NCI-H460 (cell line): ENCODE measurements at places on chromosomes 7 and 10. TPM values are rescaled to one million over a fixed set of nuclear protein-coding genes. Genes with fewer than 3 reads are reported as not detected.

- no peak for DNase-seq
These were observed 59.3 kb downstream of the NUDCD3 start for GRCh38 chr7:44431091-44431608.

- no peak for DNase-seq
These were observed 167.3 kb downstream of the PPP1R3A start for GRCh38 chr7:113751547-113751946.

DNA sequence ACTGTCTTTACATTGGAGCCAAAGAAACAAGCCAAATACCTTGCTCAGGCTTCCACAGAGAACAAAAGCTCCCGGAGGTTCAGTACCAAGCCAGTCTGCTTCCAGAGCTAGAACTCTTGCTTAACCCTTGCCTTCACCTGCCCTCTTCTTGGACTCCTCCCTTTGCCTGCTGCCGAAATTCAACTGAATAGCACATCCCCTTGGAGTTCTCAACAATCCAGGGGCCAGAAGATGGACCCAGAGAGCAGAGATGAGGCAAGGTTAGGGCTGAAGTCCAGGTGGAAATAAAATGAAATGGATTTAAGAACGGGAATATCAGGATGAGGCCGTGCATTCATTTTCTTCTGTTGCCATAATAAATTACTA is 876 bp upstream of the PIK3AP1 start:
- no peak for DNase-seq

- DNase-seq, result no peak
These were observed 24.3 kb upstream of the VAX1 start for GRCh38 chr10:117162093-117163060.

GRCh38 chr7:151083071-151083823 is at the start of gene TMUB1:
Gene TMUB1, minus strand, starts transcription at chr7:151083493. Its CDS starts 930 bp downstream, at chr7:151082563.
- DNase-seq, result no peak

- no peak for DNase-seq
These were observed 16.6 kb upstream of the TMEM236 start for GRCh38 chr10:17735166-17735941.

SPDYE6 gene
- not detected in 2 replicates for total RNA-seq
